ENCODE measurements at places on chromosomes 13 and 19.
A peak's percentile ranks its signal among the peaks of the same experiment; 100 is the strongest.

GRCh38 chr19:3658870-3659745 is 32.5 kb upstream of the CACTIN start:
- no peak for DNase-seq

DNA sequence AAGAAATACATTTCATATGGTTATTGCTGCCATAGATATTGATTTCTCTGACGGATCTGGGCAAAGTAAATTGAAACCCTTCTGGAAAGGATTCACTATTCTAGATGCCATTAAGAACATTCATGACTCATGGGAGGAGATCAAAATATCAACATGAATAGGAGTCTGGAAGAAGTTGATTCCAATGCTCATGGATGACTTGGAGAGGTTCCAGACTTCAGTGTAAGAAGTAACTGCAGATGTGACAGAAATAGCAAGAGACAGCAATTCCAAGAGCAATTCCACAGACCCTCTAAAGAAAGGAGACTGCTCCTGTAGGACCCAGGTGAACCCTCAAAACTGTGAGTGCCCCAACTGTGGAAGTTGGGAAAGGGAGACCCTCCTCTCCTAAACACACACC is 30.9 kb upstream of the KCTD12 start:
- no peak for DNase-seq

DNA sequence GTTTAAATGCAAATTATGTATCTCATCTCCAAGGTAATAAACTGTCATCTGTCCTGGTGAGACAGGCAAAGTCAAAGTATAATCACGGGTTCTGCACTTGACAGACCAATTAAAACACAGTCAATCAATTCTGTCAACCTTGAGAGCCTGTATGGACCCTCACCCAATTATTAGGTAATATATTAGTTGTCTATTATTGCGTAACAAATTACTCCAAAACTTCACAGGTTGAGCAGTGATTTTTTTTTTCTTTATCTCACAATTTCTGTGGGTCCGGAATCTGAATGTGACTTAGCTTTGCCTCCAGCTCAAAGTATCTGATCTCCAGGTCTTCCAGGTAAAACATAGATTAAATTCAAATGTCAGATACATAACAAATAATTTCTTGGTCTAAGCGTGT is 707.4 kb upstream of the ARGLU1 start:
- no peak for DNase-seq

DNA sequence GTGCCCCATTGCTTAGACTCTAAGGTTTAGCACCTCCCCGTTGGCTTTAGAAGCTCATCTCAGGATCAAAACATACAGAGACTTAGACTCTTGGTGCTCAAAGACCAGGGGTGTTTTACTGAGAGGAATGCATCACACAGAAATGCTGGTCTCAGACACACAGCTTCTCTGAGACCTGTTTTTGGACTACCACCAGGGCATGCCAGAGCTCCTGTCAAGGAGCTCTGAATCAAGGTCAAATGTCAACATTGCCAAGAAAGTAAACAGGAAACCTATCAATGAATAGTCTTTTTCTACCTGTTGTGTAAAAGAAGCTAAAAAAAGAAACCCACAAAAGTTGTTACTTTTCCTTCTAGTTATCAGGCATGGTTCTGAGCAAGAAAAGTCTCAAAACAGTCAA is 149.2 kb downstream of the COL4A1 start:
- DNase-seq = no peak

GRCh38 chr13:52812941-52813340 is 35.5 kb downstream of the PCDH8 start:
- no peak for DNase-seq

DNA sequence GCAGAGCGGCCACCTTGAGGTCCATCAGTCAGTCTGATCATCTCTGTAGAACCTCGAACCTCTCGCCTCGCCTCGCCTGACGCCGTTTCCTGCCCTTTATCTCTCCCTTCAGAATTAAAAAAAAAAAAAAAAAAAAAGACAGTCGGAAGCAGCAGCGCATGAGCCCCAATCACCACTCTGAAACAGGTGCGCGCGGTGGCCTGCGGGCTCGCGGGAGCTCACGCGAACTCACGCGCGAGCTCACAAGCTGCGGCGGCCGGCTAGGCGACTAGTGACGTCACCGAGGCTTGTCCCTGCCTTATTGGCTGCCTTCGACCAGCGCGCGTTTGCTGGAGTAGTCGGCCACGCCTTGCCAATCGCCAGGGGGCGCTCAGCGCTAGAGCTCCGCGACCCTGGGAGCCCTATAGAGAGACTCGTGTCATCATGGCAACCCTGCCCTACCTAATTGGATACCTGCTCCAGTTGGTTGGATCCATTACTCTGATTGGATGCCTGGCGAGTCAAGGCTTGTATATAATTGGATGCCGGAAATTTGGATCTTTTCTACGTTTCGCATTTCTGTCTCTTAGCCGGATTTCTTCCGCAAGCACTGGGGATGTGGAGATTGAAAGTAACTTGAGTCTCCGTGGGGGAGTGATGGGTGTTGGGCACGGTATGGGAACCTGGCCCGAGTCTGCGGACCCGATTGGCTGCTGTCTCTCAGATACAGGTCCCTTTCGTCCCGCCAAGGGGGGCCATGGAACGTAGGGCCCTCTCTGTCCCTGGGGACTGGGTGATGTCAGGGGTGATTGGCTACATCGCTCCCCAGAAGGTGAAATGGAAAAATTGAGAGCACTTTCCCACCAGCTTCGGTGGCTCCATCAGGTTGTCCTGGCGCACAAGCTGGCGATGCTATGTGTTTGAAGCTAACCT is 31.6 kb downstream of the SYT3 start:
- peak; percentile 86 for DNase-seq

- peak; percentile 4 for DNase-seq
These were observed 29.7 kb upstream of the RGCC start for GRCh38 chr13:41427666-41428065.

GRCh38 chr13:112980434-112980833 is 11.4 kb downstream of the MCF2L start:
- DNase-seq = peak; percentile 82

DNA sequence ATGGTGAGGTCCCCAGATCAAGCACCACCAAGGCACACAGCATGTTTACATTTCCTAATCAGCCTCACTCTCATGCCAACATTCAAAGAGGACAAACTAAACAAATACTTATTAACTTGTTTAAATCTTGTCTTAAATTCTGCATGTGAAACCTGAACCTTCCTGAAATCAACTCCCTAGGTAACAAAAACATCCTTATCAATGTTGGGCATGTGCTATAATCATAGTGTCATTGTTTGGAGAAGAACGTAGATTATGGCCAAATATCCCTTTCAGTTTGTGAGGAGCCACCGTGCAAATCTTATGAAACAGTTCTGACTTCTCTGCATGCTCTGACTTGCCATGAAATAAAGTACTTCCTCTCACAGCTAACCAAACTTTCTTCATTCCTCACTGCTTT is 123.8 kb downstream of the NDFIP2 start:
- DNase-seq = no peak

DNA sequence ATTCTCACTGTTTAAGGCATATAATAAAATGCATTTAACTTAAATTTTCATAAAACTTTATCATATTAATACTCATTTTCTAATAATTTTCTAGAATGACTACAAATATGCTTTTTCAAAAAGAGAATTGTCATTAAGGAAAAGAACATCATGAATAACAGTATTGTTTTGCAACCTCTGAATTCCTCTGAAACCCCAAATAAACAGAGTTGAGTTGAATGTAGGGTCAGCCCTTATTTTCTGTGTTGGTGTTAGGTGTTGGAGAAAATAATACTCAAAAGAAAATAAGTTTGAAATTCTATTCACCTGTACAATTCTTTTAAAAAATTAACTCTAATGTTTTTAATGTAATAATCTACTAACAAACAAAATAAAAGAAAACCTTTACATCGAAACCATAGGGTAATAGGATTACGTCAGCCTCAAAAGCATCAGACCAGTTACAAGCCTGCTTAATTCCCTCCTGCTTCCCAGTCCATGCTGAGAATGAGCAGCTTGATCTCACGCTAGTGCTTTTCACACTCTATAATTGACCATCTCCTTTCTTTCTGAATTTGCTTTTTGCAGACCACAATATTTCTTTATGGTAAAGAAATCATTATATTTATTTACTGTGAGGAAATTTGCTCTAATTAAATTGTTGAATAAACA is 160.9 kb downstream of the PCDH9 start:
- no peak for DNase-seq

- DNase-seq = no peak
These were observed 41.6 kb downstream of the NDFIP2 start for GRCh38 chr13:79522583-79522982.

- no peak for DNase-seq
These were observed 9.1 kb downstream of the FOXO1 start for GRCh38 chr13:40657307-40657706.

GRCh38 chr13:102561933-102562332 is 34.9 kb upstream of the TPP2 start:
- DNase-seq = no peak

DNA sequence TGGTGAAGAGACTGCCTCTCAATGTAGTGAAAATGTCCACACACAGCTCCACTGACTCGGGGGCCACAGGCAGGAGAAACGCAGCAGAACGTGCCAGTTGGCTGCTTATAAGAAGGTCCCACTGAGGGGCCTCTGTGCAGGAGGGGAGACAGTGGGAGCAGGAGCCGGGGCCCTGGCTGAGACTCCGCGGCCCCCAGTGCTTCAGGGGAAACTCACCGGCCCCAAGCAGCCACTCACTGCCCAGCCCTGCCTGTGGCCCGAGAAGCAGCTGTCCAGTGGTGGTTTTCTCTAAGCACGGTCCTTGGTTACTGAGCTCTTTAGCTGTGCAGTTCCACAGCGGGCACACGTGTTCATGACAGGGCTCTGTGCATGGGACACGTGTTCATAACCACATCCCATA is 91.9 kb upstream of the MCF2L start:
- no peak for DNase-seq

GRCh38 chr19:48123907-48124651 is 13.5 kb upstream of the PLA2G4C start:
- peak; percentile 82 for DNase-seq

GRCh38 chr13:30763786-30764413 is 28.6 kb downstream of the ALOX5AP start:
- no peak for DNase-seq

DNA sequence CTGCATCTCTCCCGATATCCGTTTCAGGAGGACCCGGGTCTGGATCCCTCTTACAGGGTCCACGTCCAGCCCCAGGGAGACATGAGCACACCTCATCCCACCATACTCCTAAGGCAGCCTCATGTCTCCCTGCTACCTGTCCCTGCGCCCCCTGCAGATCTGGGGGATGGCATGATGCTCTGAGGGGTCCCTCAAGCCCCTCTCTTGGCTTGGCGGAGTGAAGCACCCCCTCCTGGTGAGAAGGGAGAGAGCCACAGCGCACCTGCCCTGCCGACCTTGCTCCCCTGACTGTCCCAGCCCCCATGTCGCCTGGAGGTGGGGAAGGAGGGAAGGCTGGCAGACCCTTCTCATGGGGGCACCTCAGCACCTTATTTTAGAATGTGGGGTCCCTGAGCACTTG is 21.5 kb upstream of the ARHGEF7 start:
- no peak for DNase-seq

DNA sequence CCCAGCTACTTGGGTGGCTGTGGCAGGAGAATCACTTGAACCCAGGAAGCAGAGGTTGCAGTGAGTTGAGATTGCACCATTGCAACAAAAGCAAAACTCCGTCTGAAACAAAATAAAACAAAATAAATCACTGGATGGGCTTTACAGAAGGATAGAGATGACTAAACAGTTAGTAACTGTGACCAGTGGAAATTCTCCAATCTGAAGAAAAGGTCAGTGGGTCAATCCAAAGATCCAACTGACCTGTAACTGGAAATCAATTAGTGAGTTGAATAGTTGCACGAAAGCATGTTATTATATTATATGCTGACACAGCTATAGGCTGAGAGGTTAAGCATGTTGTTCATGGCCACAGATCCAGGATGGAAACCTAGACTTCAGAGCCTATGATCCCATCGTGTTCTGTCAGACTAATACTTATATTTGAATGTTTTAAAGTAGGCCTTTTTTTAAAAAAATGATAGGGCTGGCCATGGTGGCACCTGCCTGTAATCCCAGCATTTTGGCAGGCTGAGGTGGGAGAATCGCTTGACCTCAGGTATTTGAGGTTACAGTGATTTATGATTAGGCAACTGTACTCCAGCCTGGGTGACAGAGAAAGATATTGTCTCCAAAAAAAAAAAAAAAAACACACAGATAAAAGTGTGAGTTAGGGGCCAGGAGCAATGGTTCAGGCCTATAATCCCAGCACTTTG is 1.4 kb downstream of the ECH1 start:
- peak; percentile 20 for DNase-seq

GRCh38 chr13:113327391-113327765 is 30.3 kb downstream of the LAMP1 start:
- no peak for DNase-seq

DNA sequence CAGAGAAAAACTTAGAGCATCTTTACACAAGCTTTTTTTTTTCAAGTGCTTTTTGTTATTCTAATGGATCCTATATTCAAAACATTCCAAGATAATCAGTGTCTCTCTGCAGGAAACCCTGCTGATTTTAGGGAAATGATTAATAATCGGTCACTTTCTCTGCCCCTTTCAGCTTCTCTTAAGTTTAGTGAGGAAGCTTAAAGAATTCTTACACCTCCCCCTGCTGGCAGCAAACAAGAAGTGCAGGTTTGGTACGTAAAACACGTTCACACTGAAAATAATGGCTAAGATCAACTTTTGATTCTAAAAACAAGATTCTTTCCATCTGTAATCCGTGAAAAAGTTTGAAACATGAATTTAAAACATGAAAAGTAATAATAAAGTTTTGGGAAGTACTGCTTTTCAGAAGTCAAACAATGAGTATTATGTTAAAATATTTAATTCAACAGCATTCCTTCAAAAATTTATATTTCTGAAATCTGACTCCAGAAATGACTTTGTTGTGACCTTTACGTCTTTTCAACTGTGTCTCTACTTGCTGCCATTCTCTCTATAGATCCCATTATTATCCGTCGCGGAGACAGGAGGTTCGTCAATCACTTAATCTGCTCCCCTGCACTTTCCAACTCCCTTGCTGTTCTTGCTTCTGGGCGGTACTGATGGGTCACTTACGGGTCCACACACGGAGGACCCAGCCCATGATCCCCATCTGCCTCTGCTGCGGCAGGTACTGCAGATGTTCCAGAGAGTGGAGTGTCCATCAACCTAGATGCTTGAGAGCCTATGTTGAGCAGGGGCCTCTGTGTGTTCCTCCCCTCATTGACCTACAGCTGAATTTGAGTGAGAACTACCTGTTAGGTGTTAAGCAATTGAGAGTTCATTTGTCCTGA is 203.1 kb upstream of the EDNRB start:
- peak; percentile 86 for DNase-seq

GRCh38 chr13:110438211-110438610 is 123.3 kb downstream of the RAB20 start:
- DNase-seq = no peak

GRCh38 chr19:5369962-5370367 is 29.4 kb upstream of the PTPRS start:
- peak; percentile 41 for DNase-seq

GRCh38 chr19:3642987-3643673 is 16.5 kb upstream of the CACTIN start:
- DNase-seq = no peak

DNA sequence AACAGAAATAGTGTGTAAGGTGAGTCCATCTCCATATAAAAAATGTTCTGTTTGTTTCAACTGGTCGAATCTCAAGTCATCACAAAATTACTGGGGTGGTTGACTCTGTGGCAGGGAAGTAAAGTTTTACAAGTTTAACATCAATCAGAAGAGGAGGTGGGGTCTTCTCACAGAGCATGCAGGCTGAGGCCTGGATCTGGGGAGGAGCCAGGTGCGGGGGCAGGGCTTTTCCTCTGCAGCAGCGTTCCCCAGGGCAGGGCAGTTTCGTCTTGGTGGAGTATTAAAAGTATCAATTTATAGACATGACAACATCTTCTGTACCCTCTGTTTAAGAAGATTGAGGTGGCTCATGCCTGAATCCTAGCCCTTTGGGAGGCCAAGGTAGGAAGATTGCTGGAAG is 68.8 kb downstream of the SLC7A9 start:
- no peak for DNase-seq
